ENCODE measurements at places on chromosomes 4 and X.
A peak's percentile ranks its signal among the peaks of the same experiment; 100 is the strongest.

DNA sequence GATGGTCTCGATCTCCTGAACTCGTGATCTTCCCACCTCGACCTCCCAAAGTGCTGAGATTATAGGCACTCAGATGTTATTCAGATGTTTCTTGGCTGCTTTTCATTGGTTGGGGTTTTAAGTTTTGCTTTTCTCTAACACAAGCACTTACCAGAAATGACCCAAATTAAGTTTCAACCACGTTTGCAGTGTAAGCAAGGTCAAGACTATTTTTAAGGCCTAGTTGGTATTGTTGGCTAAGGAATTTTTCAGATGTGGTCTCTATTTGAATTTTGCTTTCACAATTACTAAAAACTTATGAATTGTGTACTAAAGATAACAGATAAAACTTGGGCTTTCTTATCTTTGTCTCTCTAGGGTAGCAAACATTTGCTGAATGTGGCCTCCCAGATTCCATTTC, 1756.9 kb upstream of the TENM3 start:
- no peaks in the 10 kb centered on the region for H3K27me3 ChIP-seq
- H3K4me1 ChIP-seq: no peaks in the 10 kb centered on the region
- H3K36me3 ChIP-seq: no peaks in the 10 kb centered on the region
- no peak overlapping the region for H3K27ac ChIP-seq
- DNase-seq: no peak
- H3K4me3 ChIP-seq: no peak overlapping the region

DNA sequence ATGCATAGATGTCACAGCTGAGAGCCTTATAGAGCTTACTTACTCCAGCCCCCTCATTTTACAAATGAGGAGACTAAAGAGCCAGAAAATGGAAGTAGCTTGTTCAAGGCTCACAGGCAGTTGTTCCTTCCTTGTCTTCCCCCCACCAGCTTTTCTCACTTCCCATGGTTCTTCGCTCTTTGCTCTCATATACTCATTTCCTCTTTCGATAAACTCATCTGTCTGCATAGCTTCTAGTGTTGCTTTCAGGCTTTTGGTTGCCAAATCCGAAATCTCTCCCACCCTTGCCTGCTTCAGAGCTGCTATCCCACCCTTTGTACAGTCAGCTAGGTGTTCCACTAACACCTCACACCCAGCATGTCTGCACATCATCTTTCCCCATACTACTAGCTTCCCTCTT, 25.0 kb upstream of the GJB1 start:
- no peaks in the 10 kb centered on the region for H3K27me3 ChIP-seq
- peak overlapping the region; percentile 67 for H3K27ac ChIP-seq

DNA sequence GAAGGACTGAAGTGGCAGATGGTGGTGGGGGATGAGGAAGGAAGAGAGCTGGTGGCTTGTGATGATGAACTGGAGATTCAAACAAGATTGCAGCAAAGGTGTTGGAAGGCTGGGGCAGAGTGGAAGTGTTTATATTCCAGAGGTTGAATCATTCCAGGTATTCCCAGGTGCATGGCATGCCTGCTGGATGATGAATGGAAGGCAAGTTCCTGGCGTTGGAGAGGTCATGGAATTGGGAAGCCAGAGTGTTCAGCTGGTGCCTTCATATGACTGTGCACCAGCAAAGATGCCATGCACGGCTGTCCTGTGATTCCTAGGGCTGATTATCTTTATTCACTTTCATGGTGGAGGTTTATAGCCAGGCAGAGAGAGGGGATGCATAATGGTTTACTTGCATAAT, 135.8 kb upstream of the PUDP start:
- H3K27ac ChIP-seq: no peak overlapping the region
- no peaks in the 10 kb centered on the region for H3K27me3 ChIP-seq
- no peaks in the 10 kb centered on the region for H3K4me1 ChIP-seq
- no peak for DNase-seq

DNA sequence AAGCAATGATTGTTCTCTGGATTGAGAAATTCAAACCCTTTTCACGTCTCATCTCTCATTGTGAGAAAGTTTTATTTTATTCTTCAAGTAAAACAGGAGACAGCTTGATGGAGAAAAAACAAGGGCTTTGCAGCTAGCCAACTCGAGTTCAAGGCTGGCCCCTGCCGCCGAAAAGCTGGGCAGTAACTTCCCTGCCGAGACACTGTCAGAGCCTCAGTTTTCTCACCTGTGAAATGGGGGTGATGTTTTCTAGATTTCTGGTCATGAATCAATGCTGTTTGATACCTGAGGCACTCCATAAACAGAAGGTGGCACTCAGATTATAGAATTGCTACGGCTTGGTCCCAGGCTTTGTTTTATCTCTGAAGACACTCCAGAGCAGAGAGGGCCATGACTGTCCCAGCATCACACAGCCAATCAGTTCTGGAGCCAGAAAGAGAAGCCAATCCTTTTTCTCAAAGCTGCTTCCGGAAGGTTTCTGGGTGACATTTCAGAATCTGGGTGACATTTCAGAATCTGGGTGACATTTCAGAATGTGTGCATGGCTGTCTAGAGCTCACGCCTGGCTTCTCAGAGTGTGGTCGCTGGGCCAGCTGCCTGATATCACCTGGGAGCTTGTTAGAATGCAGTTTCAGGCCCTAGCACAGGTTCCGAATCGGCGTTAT, 33.2 kb downstream of the HMX1 start:
- DNase-seq: no peak
- no peak overlapping the region for H3K27ac ChIP-seq
- H3K4me1 ChIP-seq: no peaks in the 10 kb centered on the region
- no peaks in the 10 kb centered on the region for H3K36me3 ChIP-seq
- peaks cover 21% of the 10 kb centered on the region for H3K27me3 ChIP-seq

DNA sequence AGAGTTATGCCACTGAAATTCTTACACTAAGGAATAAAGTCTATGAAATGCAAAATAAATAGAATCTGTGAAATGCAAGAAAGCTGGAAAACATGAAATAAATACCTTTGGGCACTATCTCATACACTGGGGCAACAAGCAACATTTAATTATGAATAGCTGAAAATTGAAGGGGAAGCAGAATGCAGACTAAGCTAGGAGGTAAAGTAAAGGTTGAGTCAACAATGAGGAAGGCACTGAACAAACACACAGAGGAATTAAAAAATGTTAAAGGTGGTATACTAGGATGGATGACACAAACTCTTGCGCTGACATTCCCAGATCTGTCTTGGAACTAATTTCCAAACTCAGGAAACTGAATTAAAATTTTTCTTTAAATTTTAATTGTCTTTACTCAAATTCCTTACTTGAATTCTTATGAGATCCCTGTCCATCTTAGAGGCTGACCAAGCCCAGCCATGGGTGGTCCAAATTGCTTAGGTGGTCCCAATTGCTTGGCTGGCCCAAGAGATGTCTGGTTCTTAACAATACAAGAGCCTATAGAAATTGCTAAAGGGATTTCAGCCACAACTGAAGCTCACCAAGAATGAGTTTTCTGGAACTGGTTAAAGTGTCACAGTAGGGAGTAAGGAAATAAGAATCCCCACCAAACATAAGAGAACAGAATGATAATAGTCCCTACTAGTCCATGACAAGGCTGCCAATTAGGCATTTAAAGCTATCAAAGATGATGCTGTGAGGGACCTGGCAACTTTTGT, 41.3 kb upstream of the ZCCHC13 start:
- H3K4me1 ChIP-seq: no peaks in the 10 kb centered on the region
- H3K27ac ChIP-seq: no peak overlapping the region
- H3K27me3 ChIP-seq: no peaks in the 10 kb centered on the region
- H3K36me3 ChIP-seq: peaks cover 20% of the 10 kb centered on the region
- H3K4me3 ChIP-seq: no peak overlapping the region

DNA sequence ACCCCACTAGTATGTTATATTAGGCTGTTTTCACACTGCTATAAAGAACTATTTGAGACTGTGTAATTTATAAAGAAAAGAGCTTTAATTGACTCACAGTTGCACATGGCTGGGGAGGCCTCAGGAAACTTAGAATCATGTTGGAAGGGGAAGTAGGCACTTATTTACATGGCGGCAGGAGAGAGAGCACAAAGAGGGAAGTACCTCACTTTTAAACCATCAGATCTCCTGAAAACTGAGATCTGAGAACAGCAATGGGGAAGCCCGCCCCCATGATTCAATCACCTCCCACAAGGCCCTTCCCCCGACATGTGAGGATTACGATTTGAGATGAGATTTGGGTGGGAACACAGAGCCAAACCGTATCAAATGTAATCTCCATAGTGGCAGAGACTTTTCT, 45.4 kb upstream of the XK start:
- H3K27ac ChIP-seq: no peak overlapping the region
- DNase-seq: no peak
- no peaks in the 10 kb centered on the region for H3K27me3 ChIP-seq
- H3K36me3 ChIP-seq: no peaks in the 10 kb centered on the region
- H3K4me3 ChIP-seq: no peak overlapping the region

- DNase-seq: no peak
- no peaks in the 10 kb centered on the region for H3K36me3 ChIP-seq
- H3K27me3 ChIP-seq: peaks cover 17% of the 10 kb centered on the region
- no peak overlapping the region for H3K4me3 ChIP-seq
These were observed 4.1 kb downstream of the KDR start for GRCh38 chr4:55121246-55121645.

DNA sequence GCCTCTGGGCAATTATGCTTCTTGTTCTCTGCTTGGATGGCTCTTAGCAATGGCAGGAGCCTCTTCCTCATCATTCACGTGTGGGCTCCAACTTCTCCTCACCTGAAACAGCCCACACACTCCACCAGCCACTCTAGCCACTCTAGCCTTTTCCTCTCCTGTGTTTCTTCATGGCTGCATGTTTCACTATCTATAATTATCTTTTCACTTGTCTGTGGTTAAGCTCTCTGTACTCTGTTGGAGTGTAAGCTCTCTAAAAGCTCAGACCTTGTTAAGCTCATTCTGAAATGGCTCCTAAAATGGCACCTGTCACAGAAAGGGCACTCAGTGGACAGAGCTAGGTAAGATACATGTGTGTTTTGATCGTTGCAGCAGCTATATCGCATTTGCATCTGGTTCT, 80.0 kb downstream of the SH3KBP1 start:
- DNase-seq: no peak
- H3K4me3 ChIP-seq: no peak overlapping the region
- peak overlapping the region; percentile 5 for H3K27ac ChIP-seq

DNA sequence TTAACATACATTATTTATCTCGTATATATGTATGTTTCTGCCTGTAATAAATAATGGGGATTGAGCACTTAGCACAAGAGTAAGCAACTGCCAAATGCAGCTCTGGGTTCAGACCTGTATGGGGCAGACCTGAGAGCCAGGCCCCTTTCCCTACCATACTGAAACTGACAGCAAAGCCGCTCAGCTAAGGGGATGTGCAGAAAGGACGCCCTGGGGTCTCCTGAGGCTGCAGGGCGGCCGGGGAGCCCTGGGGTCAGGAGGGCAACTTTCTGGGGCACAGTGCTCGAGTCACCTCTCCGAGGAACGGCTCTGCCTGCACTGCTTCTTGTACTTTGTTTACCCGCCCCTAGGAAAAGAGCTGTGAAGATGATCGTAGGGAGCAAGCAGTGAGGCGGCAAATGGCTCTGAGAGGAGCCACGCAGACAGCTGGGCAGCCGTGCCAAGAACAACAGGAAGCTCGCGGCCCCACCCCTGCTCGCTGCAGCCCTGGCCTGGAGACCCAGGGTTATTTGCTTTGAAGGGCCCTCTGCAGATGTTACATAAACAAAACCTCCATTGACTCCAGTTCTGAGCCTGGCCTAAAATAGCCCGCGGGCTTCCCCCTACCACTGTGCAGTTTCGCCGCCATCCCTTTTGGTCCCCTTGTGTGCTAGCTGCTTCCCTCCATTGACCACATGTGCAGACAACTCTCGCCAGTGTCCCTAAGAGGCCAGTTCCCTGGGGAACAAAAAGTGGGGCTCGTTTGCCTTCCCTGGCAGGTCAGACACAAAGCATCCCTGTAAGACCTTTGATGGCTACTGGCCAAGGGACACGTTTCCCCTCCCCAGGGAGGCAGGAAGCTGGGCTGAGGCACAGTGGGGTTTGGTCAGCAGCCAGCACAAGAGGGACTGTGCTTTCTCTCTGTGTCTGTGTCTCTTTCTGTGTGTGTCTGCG, 111.3 kb upstream of the LNX1 start:
- H3K36me3 ChIP-seq: no peaks in the 10 kb centered on the region
- peaks cover 6% of the 10 kb centered on the region for H3K4me1 ChIP-seq
- H3K4me3 ChIP-seq: no peak overlapping the region
- DNase-seq: no peak
- H3K27ac ChIP-seq: no peak overlapping the region

DNA sequence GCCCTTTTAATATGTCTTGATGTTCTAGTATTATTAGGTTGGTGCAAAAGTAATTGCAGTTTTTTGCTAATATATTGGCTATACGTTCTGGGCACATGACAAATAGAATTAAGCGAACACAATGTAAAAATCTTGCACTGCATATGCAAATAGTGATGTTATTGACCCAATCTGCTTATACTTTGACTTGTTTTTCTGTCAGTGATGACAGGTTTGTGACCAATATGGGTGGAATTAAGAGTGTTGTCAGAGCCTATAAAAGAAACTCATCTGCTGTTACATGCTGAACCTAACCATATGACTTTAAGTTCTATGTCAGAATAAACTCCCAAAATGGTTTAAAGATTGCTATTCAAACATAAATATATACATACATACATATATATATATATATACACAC, 30.7 kb upstream of the HPGD start:
- no peaks in the 10 kb centered on the region for H3K36me3 ChIP-seq
- H3K4me1 ChIP-seq: no peaks in the 10 kb centered on the region
- H3K27me3 ChIP-seq: no peaks in the 10 kb centered on the region
- no peak overlapping the region for H3K4me3 ChIP-seq
- no peak for DNase-seq
- H3K27ac ChIP-seq: no peak overlapping the region

DNA sequence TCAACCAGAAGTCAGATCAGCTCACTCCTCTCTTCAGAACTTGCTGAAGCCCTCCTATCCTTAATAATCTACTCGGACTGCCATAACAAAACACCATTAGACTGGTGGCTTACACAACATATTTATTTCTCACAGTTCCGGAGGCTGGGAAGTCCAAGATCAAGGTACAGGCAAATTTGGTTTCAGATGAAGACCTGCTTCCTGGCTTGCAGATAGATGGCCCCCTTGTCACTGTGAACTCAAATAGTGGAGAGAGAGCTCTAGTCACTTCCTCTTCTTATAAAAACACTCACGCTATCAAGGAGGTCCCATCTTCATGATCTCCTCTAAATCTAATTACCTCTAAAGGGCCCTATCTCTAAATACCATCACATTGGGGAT, 125.1 kb downstream of the CAMK2D start:
- peak overlapping the region; percentile 71 for H3K27ac ChIP-seq
- H3K36me3 ChIP-seq: no peaks in the 10 kb centered on the region
- peak; percentile 24 for DNase-seq
- H3K4me1 ChIP-seq: peaks cover 18% of the 10 kb centered on the region
- no peaks in the 10 kb centered on the region for H3K27me3 ChIP-seq

- H3K36me3 ChIP-seq: no peaks in the 10 kb centered on the region
- DNase-seq: no peak
- H3K4me3 ChIP-seq: no peak overlapping the region
- H3K4me1 ChIP-seq: no peaks in the 10 kb centered on the region
- no peaks in the 10 kb centered on the region for H3K27me3 ChIP-seq
- H3K27ac ChIP-seq: no peak overlapping the region
These were observed 70.9 kb upstream of the ARHGEF9 start for GRCh38 chrX:63855896-63856295.

- H3K27ac ChIP-seq: no peak overlapping the region
- H3K36me3 ChIP-seq: no peaks in the 10 kb centered on the region
- no peak for DNase-seq
These were observed 437.6 kb downstream of the RAPGEF2 start for GRCh38 chr4:159540501-159540900.

All from T-cell (primary cell).